ENCODE measurements at places on chromosomes 5 and 9.

- no peak for DNase-seq
Measured at GRCh38 chr9:14535161-14535955, 157.9 kb downstream of the ZDHHC21 start.

- DNase-seq, result no peak
Measured at GRCh38 chr5:55591686-55592085, 56.9 kb upstream of the PLPP1 start.

DNA sequence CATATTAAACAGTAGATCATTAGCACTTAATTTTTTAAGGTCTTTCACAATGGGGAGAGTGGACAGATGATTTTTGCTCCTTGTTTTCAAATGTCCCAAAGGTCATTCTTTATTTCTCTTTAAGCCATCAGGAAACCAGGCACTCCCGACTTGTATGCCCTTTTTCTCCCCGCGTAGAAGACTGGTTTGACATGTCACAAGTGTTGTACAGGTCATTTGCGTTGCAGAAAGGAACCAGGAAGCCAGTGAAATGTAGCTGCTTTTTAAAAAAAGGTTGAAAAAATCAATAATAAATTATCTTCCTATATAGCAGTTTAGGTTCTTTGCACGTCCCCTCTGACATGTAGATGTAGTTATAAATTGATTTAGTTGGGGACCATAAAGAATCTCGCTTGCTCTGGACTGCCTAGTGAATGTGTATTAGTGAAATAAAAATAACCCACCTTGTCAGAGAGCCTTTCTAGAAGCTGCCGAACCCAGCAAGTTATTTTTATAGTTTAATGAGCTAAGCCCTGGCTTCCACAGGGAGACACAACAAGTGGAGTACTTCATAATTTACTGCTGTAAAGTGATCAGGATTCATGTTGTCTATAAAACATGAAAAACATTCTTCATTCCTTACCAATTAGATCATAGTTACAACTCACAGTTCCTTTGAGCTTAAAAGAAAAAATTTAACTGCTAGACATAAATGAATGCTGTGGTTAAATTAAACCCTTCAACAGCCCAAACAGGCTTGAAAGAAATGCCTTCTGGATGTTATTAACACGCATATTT, 404.6 kb downstream of the CSNK1G3 start:
- no peak for DNase-seq

DNA sequence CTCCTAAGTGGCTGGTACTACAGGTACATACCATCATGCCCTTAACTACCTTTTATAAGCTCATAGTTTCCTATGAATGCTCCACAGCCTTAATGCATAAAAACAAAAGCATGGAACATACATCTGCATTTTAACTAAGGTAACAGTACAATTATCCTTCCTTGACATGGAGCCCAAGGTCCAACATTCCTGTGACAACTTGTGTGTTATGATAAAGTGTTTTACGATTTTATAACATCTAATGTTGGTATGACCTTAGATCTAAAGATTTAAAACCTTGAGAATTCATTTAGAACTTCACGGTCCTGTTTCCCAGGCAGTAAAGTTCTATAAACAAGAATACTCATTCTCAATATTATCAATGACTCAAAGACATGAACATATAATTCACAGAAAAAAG, 43.1 kb downstream of the GNG10 start:
- DNase-seq, result no peak

GRCh38 chr5:7073666-7074065, 322.3 kb upstream of the ADCY2 start:
- DNase-seq, result no peak

DNA sequence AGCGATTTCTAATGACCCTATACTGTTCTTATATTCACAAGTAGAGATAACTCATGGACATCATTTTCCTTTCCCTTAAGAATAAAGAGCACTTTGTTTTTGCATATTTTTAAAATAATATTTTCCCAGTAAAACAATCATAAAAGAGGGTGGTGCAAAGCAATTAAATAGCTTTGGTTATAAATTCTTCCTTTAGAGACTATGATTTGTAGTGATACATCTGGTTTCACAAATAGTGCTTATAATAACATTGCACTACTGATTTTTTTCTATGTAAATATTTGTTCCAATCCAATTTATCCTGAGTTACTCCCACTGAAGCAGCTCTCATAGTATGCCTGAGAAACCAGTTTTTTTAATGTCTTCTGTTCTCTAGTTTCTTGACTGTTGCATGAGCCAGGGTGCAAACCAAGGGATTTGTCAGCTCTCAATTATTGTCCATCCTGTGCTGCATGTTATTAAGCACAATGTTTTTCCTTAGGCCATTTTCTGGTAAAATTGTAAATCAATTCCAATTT, 74.7 kb downstream of the LURAP1L start:
- DNase-seq, result no peak

DNA sequence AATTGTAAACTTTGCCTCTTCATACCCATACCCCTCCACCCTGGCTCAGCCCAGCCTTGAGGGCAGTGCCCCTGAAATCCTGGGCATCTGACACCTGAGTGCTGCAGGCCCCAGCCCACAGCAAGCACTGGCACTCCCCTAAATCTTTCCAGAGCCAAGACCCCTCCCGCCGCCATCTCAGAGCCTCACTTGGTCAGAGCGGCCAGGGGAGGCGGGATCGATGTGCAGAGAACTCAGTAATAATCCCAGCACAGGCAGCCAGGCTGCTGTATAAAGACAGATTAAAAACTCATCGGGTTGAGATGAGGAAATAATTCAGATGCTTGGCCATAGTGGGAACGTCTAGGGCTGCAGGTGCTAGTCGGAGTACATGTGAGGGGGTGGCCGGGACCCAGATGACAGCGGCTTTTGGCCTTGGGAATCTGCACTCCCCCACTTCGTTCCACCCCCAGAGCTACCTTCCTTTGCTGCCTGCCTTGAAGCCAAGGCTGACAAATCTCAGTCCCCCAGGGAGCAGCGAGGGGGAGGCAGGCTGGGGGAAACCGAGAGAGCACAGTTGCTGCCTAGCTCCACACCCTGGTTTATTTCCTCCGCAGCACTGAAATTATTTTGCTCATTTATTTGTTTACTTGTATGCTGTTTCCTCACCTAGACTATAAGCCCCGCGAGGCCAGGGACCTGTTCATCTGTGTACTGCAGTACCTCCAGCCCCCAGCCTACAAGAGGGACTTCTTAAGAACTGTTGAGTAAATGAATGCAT, 19.5 kb upstream of the ARAP3 start:
- no peak for DNase-seq

- no peak for DNase-seq
Measured at GRCh38 chr9:122815544-122815943, 12.8 kb downstream of the PDCL start.

GRCh38 chr5:140882591-140882899, 621 bp downstream of the PCDHA13 start:
- no peak for DNase-seq

GRCh38 chr9:123080444-123080843, 47.0 kb downstream of the GPR21 start:
- no peak for DNase-seq

DNA sequence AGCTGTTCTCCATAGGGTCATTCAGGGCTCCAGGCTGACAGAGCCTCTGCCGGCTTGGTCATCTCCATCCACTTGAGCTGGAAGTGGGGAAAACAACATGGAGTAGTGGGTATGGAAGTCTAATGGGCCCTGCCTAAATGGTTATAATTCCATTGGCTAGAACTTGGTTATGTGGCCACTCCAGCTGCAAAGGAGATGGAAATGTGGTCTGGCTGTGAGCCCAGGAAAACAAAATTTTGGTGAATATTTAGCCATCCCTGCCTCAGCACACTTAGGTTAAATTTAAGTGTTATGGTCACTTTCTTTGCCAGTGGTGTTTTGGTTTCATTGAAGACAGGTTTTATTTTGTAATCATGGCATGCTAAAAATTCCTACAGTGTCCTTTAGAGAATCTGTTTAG, 112.3 kb downstream of the SMARCA2 start:
- no peak for DNase-seq

DNA sequence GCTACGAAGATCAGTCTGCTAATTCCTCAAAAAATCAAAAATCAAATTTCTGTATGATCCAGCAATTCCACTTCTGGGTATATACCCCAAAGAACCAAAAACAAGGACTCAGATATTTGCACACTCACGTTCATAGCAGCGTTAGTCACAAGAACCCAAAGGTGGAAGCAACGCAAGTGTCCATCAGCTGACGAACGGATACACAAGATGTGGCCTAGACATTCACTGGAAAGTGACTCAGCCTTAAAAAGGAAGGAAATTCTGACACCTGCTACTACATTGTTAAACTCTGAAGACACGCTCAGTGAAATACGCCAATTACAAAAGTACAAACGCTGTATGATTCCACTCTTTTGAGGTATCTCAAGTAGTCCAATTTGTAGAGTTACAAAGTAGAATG, 93.3 kb downstream of the OTULIN start:
- no peak for DNase-seq

DNA sequence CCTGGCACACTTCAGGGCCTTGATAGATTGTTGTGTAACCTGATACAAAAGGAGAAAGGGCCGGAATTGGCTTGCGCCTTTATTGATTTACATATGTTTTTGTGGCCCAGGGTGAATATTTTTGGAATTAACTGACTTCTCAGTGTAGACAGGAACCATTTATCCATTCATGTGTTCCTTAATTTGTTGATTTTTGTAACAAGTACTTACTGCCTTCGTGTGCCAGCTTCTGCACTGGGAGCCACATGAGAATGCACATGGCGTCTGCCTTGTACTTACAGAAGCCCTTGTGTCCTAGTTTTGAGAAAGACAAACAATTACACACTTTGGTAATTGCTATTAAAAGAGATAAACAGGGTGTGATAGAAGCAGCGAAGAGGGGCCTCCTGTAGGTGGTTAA, 26.4 kb downstream of the EHMT1 start:
- DNase-seq, result no peak

GRCh38 chr9:12212860-12213259, 480.3 kb upstream of the TYRP1 start:
- no peak for DNase-seq
